ENCODE measurements at places on chromosomes 2 and 18. TPM values are rescaled to one million over a fixed set of nuclear protein-coding genes. Genes with fewer than 3 reads are reported as not detected.

DNA sequence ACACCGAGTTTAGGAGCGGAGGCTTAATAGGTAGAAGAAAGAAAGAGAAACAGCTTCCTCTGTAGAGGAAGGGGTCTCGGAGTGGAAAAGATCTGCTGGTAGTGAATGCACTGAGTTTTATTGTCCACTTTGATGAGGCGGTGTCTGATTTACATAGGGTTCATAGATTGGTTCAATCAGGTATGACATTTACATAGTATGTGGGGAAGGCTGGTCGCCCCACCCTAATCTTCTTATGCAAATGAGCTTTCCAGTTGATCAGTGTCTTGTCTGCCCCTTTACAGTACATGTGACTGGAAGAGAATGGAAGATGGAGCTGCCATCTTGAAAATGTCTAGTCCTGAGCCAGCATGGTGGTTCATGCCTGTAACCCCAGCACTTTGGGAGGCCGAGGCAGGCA is 19.9 kb upstream of the CNOT11 start:
- H3K27me3 ChIP-seq = no peaks in the 10 kb centered on the region
- H3K36me3 ChIP-seq = no peaks in the 10 kb centered on the region
- no peak overlapping the region for H3K4me3 ChIP-seq
- H3K27ac ChIP-seq = no peak overlapping the region

DNA sequence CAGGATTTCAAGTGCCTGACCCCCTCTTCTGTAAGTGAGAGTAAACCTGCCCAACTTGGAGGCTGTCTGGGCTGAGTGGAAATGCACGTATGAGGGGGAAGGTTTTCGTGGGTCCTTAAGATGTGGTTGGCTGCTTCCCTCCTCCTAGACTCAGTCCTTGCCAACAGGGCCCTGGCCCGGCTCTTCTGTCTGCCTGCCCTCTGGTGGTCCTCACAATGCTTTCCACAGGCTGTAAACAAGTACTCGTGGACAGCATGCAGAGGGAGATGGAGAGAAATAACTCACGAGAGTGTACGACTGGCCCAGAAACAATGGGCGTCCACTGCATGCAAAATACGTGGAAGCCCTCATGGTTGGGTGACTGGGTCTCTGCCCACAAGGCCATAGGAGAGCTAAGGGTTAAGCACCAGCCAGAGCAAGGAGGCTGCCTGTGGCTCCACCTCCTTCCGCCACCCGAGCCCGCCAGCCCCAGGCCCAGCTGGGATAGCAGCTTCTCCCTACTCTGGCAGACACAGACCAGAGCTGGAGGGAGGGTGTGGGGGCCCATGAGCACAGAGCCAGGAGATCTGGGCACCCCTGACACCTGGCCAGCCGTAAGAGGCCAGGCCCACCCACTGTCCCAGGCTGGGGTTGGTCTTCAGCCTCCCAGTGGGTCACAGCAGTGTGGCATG is 17.0 kb upstream of the ARHGEF4 start:
- no peaks in the 10 kb centered on the region for H3K36me3 ChIP-seq
- H3K27me3 ChIP-seq = no peaks in the 10 kb centered on the region

DNA sequence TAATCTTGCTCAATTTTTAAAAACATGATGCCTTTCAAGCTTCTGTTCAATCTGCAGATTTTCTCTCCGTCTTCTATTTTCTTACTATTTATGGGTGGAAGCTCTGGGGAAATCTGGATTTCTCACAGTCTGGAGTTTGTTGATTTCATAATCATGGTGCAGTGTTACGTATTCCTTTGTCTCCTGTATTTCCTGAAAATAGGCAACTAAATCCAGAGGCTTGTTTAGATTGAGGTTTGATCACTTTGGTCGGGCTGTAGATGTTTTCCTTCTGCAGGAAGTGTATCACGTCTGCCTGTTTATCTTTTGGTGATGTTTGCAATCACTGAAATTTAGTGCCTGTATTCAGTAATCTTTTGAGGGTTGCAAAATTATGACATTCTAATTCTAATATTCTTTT is 487.7 kb downstream of the LRRTM4 start:
- H3K4me1 ChIP-seq = no peaks in the 10 kb centered on the region
- no peak overlapping the region for H3K4me3 ChIP-seq
- H3K27me3 ChIP-seq = no peaks in the 10 kb centered on the region
- H3K36me3 ChIP-seq = no peaks in the 10 kb centered on the region
- H3K27ac ChIP-seq = no peak overlapping the region
- no peak for DNase-seq

DNA sequence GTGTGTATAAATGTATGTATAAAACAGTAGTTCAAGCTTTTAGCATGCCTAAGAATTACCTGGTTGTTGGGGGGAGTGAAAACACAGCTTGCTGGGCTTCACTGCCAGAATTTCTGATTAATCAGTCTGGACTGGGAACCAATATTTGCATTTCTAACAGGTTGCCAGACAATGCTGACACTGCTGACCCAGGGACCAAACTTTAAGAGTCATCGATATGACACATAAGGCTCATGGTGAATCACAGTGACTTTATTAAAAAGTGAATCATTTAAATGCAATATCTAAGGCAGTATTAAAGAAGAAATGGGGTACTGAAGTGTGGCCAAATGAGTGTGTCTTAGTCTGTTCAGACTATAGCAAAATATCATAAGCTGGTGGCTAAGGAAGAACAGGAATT is 195.9 kb upstream of the DTNA start:
- DNase-seq = no peak
- no peak overlapping the region for H3K4me3 ChIP-seq
- no peak overlapping the region for H3K27ac ChIP-seq
- no peaks in the 10 kb centered on the region for H3K36me3 ChIP-seq
- no peaks in the 10 kb centered on the region for H3K27me3 ChIP-seq
- H3K4me1 ChIP-seq = no peaks in the 10 kb centered on the region

DNA sequence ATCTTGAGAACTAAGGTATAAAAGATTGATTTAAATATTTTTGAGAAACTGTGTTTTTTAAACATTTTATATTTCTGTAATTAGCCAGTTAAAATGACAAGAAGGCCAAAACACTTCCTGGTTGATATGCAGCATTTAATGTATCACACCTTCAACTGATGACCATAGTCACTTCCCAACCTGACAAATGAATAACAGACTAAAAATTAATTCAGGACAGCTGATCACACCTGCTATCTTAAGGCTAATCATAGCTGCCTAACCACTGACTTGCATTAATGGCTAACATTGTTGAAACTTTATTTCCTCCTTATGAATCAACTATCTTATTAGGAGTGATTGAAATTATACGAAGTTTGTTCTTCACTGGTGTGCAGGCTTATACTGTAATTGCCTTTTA is 125.8 kb upstream of the MSTN start:
- H3K4me1 ChIP-seq = no peaks in the 10 kb centered on the region
- no peaks in the 10 kb centered on the region for H3K27me3 ChIP-seq
- H3K4me3 ChIP-seq = no peak overlapping the region
- no peaks in the 10 kb centered on the region for H3K36me3 ChIP-seq
- H3K27ac ChIP-seq = no peak overlapping the region
- no peak for DNase-seq

DNA sequence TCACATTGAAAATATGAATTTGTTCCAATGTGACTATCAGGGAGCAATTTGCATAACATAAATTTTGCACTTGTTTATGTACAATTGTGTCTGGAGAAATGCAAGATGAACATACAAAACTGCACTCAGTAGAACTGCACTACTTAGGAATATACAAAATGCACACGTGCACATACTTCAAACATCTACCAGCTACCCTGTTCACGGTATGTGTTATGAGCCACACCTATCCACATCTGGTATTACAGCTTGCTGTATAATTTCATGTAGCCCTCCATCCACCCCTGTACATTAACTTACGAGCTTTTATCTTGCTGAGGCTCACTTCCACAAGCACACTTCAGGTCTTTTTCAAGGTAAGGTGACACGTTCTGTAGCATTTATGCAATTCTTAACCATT is 373.5 kb upstream of the ZEB2 start:
- H3K4me3 ChIP-seq = no peak overlapping the region
- H3K36me3 ChIP-seq = no peaks in the 10 kb centered on the region
- no peak overlapping the region for H3K27ac ChIP-seq
- H3K4me1 ChIP-seq = no peaks in the 10 kb centered on the region

Gene LBH
- 8.5 TPM for total RNA-seq

Gene CSRNP3
- total RNA-seq = 2.2 TPM

Data from liver (tissue), 10 donors.